Right kidney (tissue), 9 donors: ENCODE measurements at places on chromosomes 1 and 21.

- DNase-seq: no peak
These were observed 24.8 kb upstream of the CNIH3 start for GRCh38 chr1:224591326-224591725.

GRCh38 chr1:10626791-10627410, 152.2 kb downstream of the PEX14 start:
- no peak for DNase-seq

- no peak for DNase-seq
These were observed 285.4 kb downstream of the SMYD3 start for GRCh38 chr1:246221485-246222255.

- DNase-seq: no peak
These were observed 52.8 kb upstream of the HNRNPU start for GRCh38 chr1:244917073-244917670.

GRCh38 chr1:87338566-87338965, 9.9 kb downstream of the LMO4 start:
- DNase-seq: no peak

DNA sequence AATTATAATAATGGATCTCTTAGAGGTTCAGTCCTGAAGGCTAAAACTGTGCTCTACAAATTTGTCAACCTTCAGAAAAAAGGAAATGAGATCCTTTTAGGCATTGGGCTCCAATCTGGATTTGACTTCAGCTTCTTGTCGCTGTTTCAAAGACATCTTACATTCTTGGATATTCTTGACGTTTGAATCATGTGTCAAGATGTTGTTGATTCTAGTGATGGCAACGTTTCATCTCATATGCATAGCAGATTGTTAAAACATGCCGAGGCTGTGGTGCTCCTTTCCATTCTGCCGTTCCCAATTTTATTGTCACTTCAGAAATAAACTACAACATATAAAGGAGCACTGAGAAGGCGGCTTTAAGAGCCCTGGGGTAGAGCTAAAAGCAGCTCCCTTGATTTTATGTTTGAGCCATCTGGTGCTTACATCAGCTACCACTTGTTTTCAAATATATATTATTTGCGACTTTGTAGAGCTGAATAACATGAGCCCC, 467.6 kb upstream of the ZRANB2 start:
- no peak for DNase-seq

GRCh38 chr1:67898033-67898726, 64.9 kb upstream of the GNG12 start:
- no peak for DNase-seq

DNA sequence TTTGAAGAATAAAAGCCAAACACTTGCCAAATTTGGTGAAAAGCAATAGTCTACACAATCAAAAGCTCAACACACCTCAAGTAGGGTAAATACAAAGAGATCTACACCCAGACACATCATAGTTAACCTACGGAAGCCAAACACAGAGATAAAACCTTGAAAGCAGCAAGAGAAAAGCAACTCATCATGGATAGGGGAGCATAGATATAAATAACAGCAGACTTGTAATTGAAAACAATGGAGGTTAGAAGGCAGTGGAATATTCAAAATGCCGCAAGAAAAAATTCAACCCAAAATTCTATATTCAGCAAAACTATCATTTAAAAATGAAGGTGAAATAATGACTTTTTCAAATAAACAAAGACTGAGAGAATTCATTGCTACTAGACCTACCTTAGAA, 105.1 kb downstream of the ITSN1 start:
- no peak for DNase-seq

DNA sequence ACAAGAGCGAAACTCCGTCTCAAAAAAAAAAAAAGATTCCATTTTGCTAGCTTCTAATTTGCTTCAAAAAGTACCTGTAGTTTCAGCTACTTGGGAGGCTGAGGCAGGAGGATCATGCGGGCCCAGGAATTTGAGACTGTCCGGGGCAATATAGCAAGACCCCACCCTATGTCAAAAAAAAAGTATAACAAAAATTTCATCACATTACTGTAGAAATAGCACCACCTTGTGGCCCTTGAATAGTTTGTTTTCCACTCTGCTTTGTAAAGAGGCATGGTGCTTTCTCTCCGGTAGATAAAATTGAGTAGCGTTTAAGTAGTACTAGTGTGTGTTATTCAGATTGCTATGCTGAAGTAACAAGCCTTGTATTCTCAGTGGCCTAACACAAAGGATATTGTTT, 18.2 kb upstream of the MSTO1 start:
- DNase-seq: no peak

- no peak for DNase-seq
These were observed 115.3 kb downstream of the NTPCR start for GRCh38 chr1:233065685-233066084.

- DNase-seq: no peak
These were observed 46.7 kb downstream of the CLDN14 start for GRCh38 chr21:36433059-36433709.

DNA sequence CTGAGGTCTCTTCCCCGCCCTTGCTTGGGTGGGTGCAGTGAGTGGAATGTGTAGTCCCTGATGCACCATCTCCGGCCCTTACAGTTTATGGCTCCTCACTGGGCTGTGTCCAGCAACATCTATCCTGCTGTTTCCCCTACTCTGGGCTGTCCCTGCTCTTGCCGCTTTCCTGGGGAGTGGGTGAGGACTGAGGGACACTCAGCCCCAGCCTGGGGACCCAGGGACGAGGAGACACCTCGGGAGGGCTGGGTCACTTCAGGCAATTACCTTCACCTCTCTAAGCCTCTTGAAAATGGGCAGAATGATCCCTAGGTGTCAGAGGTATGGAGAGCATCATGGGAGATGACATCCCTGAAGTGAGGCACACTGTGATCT, 13.6 kb upstream of the LRP8 start:
- DNase-seq: no peak

- no peak for DNase-seq
These were observed 89.1 kb upstream of the IVNS1ABP start for GRCh38 chr1:185406006-185406690.

DNA sequence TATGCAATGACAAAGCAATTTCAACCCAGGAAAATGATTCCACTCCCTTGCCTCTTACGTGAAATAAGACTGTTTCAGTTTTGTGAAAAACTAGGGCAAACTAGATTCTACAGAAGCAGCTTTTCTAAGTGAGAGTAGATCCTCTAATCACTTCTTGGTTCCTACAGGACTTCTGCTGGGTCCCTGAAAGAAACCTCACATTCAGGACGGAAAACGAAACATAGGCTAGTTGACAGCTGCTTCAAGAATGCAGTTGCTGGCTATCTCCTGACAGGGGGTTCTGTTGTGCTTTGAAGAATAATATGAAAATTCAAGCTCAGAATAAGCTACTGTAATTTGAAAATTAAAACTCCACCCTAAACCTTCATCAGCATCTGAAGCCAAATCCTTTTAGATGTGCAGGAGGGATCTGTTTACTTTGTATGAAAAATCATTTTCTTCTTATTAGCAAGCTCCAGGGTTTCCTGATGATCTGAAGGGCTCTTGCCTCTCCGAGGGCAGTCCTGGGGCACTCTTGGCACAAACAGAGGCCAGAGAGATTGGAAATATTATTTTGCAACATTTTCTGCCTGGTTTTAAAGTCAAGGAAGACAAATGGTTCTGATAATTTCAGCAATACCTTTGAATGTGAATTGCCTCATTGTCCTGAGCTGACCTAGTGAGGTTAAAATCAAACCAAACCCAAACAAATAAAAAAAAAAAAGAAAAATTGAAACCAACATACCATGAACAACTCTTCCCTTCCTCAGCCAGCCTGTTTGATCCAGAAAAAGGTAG, 55.0 kb downstream of the NTMT2 start:
- no peak for DNase-seq

DNA sequence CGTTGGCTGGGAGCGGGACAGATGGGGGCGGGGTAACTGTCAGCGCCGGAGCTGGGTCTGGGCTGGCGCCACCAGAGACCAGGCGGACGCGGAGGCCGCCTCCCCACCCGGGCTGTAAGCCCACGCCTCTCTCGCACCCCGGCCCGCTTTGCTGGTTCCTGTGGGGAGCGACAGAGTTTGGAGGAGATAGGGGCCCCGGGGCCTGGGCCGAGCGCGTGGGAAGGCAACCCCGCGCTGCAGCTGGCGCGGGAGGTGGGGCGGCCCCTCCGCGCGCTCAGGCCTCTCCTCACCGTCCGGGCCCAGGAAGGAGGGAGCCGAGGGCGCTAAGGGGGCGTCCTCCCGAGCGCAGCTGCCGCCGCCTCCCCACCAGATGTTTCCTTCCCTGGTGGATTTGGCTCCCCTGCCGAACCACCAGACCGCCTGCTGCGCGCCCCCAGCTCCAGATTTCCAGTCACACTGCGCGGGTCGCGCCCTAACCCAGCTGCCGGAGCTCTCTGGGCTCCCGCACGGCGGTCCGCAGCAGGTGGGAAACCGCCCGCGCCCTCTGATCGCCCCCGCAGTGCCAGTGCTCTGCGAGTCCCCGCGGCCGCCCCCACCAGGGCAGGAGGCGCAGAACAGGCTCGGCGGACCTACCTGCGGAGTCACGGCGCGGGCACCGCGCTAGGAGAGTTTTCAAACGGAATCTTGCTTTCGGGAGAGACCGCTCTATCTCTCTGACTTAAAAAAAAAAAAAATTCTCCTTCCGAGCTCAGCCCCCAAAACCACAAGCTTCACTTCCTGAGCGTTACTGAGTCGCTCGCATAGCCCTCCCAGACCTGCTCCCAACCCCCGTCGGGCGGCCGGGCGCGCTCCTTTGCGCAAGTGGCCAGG, 1.1 kb downstream of the GFI1 start:
- DNase-seq: peak; percentile 69

GRCh38 chr1:116207126-116207735, 96.0 kb downstream of the MAB21L3 start:
- no peak for DNase-seq

DNA sequence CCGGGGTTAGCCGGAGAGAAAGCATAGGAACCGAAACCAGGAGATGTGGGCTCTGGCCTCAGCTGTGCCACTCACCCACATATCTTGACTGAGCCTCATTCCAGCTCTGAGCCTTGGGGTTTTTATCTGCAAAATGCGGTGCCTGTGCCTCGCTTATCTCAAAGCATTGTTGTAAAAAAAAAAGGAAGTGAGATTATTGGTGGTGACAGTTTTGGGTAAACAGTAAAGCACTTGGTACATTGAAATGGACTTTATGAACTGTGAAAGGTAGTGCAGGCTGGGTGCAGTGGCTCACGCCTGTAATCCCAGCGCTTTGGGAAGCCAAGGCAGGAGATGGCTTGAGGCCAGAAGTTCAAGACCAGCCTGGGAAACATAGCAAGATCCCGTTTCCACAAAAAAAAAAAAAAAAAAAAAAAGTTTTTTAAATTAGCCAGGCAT, 3.8 kb downstream of the PTAFR start:
- DNase-seq: no peak

DNA sequence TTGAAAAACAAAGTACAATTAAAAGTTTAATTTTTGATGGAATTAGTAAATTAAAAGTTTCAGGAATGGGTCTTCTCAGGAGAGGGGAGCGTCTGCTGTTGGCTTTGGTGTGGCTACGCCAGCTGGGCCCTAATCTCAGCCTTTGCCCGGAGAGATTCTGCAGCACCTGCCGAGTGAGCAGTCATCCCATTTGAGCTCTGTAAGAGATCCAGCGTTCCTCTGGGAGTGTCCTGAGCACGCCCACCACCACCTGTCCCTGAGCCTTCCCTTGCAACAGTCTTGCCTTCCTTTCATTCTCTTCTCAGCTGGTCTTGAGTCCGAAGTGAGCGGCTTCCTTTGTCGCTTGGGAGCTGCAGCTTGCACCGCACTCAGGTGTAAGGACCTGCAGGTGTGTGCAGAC, 263.1 kb downstream of the CAMTA1 start:
- no peak for DNase-seq

GRCh38 chr1:210653771-210654170, 325.1 kb downstream of the HHAT start:
- DNase-seq: no peak

- no peak for DNase-seq
These were observed 93.5 kb downstream of the NAV1 start for GRCh38 chr1:201632364-201632952.

GRCh38 chr1:92376345-92376744, 77.5 kb downstream of the RPAP2 start:
- no peak for DNase-seq

GRCh38 chr21:35043549-35043948, 5.6 kb downstream of the RUNX1 start:
- DNase-seq: no peak

- no peak for DNase-seq
These were observed 96.4 kb downstream of the C1orf21 start for GRCh38 chr1:184483101-184483683.

GRCh38 chr1:171799166-171799565, 17.7 kb downstream of the METTL13 start:
- peak; percentile 12 for DNase-seq

GRCh38 chr1:115648717-115649691, 7.2 kb downstream of the VANGL1 start:
- DNase-seq: no peak

GRCh38 chr1:54850737-54851136, 36.3 kb downstream of the DHCR24 start:
- no peak for DNase-seq
